ENCODE measurements at places on chromosomes 1 and 21.

- no peak for DNase-seq
Measured at GRCh38 chr1:44608141-44608540, 66.1 kb downstream of the TMEM53 start.

GRCh38 chr1:154856049-154856448, 14.0 kb downstream of the KCNN3 start:
- no peak for DNase-seq

DNA sequence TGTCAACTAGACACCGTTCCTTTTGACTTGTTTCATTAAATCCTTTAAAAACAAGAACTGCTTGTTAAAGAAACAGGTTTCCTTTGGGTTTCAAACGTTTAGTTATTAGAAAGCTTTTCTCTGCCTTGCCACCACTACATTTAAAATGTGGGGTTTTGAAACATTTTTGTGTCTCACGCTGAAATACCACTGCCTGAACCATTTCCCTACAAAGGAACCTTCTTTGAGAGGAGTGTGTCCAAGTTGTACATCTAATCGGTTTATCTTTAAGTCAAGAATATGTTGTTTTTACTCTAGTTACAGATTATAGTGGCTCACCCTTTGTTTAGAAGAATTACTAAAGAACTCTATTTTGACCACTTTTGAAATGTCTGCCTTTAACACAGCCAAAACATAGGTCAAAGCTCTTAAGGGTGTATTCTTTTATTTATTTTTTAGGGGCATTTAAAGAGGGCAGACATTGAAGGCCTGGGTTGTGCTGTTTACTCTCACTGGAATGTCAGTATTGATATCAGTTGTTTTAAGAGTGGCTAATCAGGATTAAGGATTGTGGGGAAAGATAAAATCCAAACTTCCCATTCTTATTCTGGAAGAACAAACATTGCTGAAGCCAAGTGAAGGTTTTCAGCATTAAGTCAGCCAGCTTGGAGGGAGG, 143.4 kb downstream of the GALNT2 start:
- DNase-seq = no peak

- DNase-seq = no peak
Measured at GRCh38 chr1:27760426-27760825, 12.6 kb upstream of the STX12 start.

DNA sequence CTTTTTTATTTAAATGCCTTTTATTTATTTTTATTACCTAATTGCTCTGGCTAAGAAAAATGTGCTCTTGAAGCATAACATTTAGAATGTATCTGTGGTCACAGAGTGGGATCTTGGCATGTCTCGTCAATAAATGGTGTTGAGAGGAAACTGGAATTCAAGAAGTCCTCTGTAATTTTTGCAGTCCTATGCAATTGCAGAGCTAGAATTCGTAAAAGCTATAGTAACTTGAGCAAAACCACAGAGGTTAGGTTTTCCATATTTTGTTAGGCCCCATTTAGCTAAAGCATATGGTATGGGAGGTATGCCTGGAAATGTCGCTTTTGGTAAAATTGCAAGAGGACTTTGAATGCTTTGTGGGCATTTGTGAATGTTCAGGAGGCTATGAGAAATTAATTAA, 466.7 kb upstream of the NFIA start:
- DNase-seq = no peak

DNA sequence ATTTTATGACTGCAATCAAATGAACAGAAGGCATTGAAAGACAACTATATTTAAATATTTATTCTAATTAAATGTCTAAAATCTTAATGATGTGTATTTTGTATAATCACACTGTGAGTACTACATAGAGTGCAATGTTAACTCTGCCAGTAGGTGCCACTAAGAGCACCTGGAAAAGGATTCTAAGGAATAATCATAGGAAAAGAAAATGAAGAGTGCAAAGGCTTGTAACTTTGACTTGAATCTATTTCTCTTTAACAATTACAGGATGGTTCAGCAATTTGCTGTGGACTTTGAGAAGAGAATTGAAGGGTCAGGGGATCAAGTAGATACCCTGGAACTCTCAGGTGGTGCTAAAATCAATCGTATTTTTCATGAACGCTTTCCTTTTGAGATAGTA, 200.4 kb downstream of the DNM3 start:
- DNase-seq = no peak

GRCh38 chr21:43333298-43334062, 93.5 kb downstream of the SIK1 start:
- DNase-seq = no peak

DNA sequence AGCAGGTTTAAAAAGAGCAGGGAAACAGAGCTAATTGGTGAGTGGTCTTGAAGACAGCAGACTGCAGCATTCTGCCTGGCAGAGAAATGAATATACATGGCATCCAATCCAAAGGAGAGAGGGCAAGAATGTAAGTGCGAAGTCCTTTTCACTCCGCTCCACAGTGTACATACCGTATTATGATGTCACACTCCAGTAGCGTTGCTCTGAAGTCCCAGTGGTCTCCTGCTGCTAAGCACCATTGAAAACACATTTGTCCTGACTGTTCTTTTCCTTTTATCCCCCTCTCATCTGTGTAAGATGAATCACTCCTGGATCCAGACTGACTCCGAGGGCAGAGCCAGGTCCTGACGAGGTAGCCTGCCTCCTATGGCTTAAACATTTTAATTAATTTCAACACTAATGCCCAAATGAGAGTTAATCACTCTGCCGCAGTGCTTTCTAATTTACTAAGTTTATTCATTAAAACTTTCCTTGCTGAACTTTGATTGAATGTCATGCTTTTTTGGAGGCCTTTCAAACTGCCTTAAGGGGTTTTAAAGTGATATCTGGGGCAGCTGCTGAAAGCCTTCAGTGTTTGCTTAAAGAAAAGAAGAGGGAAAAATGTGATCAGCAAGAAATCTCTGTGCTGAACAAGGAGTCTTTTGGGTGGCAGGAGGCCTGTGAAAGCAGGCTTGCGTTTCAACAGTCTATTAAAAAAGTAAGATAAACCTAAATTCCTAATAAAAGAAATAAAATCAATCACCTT, 227.2 kb downstream of the ATG4C start:
- DNase-seq = no peak
